Psoas muscle (tissue), 8 donors: ENCODE measurements at places on chromosomes 6 and 20. TPM values are rescaled to one million over a fixed set of nuclear protein-coding genes. Genes with fewer than 3 reads are reported as not detected.
A peak's percentile ranks its signal among the peaks of the same experiment; 100 is the strongest.

- DNase-seq = peak; percentile 37
Observed at GRCh38 chr20:25389858-25390537, 637 bp downstream of the ABHD12 start.

DNA sequence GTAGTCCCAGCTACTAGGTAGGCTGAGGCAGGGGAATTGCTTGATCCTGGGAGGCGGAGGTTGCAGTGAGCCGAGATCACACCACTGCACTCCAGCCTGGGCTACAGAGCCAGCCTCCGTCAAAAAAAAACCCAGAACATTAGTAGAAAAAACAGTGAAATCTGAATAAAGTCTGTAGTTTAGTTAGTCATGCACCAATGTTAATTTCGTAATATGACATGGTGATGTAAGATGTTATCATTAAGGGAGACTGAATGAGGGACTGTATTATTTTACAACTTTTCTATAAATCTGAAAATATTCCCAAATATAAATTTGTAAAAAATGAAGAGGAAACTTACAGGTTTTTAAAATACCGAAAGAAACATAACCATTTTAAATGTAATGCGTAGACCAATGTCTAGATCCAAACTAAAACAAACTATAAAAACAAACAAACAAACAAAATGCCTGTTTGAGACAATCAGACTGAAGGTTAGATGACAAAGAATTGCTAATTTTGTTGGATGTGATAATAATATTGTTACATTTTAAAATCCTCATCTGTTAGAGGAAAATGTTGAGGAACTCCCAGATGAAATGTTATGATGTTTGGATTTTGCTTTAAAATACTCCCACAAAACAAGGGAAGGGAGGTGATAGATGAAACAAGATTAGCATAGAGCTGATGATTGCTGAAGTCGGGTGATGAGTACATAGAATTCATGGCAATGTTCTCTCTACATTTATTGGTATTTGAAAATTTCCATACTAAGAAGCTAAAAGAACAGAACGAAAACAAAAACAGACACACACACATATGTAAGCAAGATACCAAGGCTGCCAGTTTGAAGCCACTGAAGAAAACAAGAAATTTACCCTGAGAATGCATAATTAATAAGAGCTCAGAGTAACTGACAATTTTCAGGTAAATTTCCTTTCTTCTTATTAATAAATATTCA lies 1.8 kb downstream of the GSTA4 start:
- no peak for DNase-seq

GRCh38 chr20:63036291-63036690 lies 29.5 kb upstream of the BHLHE23 start:
- DNase-seq = no peak

- no peak for DNase-seq
Observed at GRCh38 chr20:53597030-53597482, 3.4 kb upstream of the ZNF217 start.

- DNase-seq = peak; percentile 38
Observed at GRCh38 chr20:49915118-49915379, 280 bp downstream of the SPATA2 start.

DNA sequence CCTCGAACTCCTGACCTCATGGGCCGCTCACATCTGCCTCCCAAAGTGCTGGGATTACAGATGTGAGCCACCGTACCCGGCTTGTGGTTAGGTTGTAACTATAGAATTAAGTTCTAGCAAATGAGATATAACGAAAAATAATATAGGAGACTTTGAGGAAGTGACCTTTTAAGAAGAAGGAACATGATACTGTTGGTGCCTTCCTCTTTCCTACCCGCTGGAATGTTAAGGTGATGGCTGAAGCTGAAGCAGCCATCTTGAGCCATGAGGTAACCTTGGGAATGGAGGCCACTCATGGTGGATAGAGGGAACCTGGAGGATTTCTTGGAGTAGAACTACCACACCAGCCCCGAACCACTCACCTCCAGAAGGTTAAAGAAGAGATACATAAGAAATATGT lies 48.1 kb upstream of the MDGA1 start:
- DNase-seq = no peak

DNA sequence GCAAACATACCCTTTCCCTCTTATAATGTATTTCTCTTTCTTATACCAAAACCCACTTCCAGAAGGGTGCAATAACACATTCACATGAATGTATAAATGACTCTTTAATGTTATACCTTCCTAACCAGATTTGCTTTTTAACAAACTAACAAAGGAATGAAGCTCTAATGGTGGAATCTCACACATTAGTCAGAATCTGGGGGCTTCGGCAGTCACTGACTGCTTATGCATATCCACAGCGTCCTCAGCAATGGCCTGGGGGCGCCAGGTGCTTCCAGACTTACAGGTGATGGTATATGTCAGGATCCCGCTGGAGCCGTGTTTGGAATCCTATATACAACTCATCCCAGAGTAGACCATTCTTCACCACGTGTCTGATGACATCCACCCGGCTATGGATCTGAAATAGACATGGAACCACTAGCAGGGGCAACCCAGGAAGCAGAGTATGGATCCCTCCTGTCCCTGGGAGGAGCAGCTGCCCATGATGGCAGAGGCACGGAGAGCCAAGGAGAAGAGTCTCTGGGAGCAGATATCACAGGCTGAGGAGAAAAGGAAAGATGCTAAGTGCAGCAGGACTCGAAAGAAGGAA lies 150.8 kb upstream of the RIPOR2 start:
- DNase-seq = no peak

DNA sequence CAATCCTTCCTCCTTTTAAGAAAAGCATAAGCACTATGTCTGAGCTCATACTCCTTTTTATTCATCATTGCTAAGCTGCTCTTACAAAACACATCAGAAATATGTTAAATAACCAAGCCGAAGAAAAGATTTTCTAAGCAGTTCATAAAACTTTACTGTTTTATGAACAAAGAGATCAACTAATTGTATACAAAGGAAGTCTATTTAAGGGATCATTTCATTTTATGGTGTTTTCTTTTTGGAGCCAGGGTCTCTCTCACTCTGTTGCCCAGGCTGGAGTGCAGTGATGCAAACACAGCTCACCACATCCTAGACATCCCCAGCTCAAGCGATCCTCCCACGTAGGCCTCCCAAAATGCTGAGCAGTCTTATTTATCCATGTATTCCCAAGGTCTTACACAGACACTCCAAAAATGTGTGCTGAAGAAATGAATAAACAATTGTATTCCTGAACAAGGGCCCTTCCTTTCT lies 9.3 kb downstream of the NUDT3 start:
- DNase-seq = no peak

DNA sequence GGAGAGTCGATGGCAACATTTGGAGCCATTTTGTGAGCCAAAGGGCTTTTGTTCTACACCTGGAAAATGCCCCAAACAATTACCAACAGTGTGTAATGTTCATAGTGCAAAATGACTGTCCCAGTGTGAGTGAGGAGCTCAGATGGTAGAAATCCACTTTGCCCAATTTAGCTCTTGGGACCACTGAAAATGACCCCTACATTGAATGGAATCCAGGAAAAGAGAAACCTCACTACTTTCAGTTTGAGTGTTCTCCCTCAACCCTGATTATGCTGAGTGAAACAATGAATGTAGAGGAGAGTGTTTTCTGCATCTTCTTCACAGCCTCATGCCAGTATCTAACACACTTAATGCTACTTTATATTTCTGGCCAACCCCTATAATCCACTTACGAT lies 84.9 kb upstream of the NRN1 start:
- DNase-seq = no peak

GRCh38 chr20:11755071-11755841 lies 162.4 kb upstream of the BTBD3 start:
- DNase-seq = no peak

DNA sequence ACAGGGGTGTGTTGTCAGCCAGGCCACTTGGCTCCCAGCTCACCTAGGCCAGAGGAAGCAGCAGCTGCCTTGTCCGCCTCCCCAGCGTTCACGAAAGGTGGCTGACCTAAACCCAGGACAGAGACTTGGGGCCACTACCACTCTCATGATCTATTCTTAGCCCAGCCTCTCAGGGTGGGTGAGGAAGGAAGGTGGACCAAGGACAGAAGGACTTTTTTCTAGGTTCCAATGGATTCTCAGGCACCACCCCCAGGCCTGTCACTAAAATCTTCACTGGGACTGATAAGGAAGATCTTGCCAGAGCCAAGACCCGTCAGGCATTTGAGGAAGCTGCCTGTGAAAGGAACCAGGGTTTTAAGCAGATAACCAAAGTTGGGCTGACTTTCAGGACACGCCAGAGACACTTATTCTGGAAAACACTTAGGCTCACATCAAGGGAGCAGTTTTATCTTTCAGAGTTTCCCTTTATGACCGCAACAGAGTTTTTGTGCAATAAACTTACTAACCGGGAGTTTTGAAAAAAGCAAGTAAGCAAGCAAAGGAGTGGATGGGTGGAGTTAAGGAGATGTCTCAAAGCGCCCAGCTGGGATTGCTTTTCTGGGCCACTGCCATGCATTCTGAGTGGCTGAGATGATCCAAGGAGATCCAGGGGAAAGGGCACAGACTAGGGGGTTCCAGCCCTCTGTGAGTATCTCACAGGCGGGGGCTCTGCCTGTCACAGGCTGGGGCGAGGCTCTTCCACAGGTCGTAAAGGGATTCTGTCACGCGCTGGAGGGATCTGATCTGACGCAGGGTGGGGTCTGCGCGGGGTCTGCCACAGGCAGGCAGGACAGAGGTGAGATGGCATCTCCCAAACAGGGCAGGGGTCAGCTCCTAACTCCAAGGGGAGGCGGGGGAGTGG lies 989 bp downstream of the FITM2 start:
- peak; percentile 59 for DNase-seq

DNA sequence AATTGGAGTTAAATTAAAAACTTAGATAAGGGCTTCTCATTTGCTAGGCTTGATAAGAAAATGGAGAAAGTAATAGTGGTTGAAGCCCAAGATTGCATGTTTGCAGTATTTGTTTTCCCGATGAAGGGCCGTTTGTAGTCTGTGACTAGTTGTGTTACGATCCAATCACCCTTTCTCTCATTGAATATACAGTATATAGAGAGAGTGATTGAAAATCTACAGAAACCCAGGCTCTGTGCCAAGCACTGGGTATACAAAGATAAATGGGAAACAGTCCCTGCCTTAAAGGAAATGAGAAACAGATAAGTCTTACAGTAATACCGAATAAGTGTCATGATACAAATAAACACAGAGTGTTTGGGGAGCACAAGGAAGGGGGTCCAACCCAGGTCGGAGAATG lies 55.2 kb upstream of the CDKAL1 start:
- DNase-seq = no peak

GRCh38 chr20:791056-791455 lies 22.8 kb upstream of the SLC52A3 start:
- DNase-seq = no peak

DNA sequence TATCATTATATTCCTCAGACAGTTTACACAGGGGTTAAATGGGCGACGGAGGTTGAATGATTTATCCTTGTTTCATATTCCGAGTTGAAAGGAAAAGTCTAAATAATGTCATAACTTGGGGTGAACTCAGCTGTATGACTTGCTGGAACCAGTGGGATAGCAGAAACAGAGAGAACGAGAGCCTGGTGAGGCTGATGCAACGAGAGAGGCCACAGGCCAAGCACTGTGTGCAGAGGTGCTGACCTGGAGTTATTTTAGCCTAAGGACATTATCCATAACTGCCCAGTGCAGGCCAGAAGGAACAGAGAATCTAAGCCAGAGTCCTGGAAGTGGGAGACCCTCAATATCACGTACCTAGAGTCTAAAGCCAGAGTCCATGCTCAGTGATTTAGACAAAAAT lies 394.9 kb downstream of the MAFB start:
- peak; percentile 54 for DNase-seq

DNA sequence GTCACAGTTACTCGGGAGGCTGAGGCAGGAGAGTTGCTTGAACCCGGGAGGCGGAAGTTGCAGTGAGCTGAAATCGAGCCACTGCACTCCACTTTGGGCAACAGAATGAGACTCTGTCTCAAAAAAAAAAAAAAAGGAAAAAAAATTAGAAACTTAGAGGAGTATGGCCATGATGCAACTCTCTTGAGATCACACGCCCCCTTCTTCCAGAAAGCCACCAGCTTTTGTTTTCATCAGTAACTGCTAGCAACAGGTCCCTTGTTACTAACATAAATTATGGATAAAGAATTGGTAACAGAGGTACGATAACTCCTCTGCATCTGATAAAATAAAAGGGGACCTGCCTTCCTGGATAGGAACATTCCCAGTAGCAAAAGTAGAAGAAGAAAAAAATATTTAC lies 308.2 kb downstream of the CD83 start:
- DNase-seq = no peak

- DNase-seq = no peak
Observed at GRCh38 chr20:13267231-13267630, 46.2 kb downstream of the ISM1 start.

DNA sequence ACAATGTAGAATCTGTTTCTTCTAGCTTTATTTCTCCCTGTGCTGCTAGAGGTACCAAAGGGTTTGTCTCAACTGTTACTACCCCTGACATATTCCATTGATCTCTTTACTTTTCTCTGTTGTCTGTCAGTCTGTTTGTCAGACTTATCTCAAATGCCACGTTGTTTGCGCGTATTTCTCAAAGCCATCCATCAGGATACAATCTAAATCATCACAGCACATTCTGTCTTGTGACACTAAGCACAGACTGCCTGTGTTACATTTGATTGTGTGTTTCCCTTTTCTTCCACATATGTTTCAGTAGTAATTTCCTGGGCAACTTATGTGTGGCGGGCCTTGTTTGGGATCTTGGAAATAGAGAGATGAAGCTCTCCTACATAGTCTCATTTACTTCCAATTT lies 30.2 kb upstream of the SERINC3 start:
- DNase-seq = no peak

- DNase-seq = no peak
Observed at GRCh38 chr6:93858213-93858612, 438.9 kb upstream of the EPHA7 start.

DNA sequence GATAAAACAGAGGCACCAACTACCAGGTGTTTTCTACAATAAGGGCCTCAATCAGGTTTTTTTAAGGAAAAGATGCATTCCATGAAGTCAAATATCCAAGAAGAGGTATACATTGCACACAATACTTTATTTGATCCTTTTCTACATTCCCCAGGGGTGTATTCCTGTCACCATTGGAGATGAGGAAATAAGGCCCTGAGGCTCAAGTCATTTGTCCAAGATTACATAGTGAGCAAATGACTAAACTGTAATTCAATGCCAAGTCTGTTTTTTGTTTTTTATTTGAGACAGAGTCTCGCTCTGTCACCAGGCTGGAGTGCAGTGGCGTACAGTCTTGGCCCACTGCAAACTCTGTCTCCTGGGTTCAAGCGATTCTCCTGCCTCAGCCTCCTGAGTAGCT lies 69.2 kb upstream of the CDYL start:
- no peak for DNase-seq

DNA sequence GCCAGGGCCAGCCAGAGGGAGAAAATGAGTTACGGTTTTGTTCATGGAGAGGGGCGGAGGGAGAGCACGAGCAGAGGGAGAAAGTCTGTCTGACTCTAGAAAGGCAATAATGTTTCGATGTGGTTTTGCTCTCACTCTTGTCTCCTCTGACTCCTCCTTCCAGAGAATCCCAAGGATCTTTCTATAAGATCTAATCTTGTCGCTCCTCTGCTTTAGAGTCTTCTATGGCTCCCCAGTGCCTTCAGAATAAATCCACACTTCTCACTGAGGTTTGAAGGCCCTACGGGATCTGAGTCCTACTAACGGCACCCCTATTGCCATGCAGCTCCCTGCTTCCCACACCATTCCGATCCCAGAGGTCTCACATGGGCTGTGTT lies 66.8 kb downstream of the KCNB1 start:
- DNase-seq = no peak

The BTNL2 gene
- not detected for polyA plus RNA-seq

The THBS2 gene
- 1.3 TPM for polyA plus RNA-seq

The MKKS gene
- 22.7 TPM for polyA plus RNA-seq

The PTCHD4 gene
- not detected for polyA plus RNA-seq

The ZBP1 gene
- 0.20 TPM for polyA plus RNA-seq

The E2F1 gene
- polyA plus RNA-seq = 0.84 TPM

The UNC5CL gene
- 0.90 TPM for polyA plus RNA-seq

The C4A gene
- 3.0 TPM for polyA plus RNA-seq

The HLA-DRB1 gene
- 13.2 TPM for polyA plus RNA-seq

The ZNF311 gene
- not detected for polyA plus RNA-seq
